ENCODE measurements at places on chromosomes 4 and X.

DNA sequence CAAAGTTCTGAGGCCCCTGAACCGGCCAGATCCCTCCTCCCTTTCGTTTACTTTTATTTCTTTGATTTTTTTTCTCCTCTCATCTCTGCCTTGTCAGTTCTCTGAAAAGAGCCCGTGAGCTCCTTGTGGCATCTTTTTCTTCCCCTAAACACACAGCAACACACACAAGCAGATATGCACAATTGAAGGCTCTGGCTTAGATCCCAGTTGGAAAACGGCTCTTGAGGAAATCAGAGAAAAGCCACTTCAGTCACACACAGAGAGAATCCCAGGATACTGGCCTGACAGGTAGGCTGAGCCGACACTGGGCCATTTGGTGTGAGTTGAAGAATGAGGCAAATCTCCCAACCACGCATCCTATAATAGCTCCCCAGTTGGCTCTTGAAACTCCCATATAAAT is 12.9 kb downstream of the DIPK2B start:
- DNase-seq: no peak

- DNase-seq: no peak
Measured at GRCh38 chr4:183936574-183937345, 31.7 kb downstream of the STOX2 start.

DNA sequence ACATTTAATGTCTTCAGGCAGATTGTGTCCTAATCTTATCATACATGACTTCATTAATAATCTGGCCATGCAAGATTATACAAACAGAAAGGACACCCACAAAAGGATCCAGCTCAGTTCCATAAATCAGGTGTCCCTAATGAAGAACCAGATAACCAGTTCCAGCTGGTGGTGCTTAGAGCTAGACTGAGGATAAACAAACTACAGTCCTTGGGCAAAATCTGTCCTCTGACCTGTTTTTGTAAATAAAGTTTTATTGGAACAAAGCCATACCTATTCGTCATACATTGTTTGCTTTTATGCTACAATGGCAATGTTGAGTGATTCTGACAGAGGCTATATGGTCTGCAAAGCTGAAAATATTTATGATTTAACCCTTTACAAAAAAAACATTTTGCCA is 199.5 kb downstream of the MID1IP1 start:
- no peak for DNase-seq

DNA sequence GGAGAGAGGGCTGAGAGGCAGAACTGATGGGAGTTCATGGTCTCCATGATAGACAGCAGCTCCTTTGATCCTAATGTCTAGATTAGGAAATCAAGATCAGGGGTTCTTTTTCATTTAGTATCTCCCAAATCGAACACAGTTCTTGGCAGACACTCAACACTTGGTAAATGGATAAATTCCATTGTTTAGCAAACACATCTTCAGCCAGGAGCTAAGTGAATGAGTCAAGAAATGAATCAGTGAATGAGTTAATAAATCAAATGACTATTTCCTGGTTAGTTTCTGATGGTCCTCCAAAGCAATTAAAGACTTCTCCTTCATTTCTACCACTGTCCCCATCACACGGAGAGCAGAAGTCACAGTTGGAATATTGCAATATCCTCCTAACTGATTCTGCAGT is 120.0 kb upstream of the SHISA3 start:
- DNase-seq: no peak

- DNase-seq: no peak
Measured at GRCh38 chr4:142452161-142452855, 393.8 kb downstream of the INPP4B start.

DNA sequence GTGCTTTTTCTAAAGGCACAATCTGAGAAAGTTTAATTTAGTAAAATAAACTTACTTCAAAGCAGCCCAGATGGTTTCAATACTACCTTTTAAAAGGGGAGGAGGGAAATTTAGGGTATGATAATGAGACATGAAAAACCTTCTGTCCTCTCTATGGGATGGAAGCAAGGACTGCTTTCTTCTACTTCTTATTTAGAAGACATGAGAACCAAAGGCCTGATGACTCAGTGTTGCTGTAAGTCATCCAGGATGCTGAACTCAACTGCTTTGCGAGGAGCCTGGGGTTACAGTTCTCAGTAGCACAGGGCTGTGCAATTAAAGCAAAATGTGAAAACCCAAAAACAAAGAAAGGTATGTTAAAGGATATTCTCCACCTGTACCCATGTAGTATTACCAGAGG is 140.8 kb upstream of the EDNRA start:
- no peak for DNase-seq

DNA sequence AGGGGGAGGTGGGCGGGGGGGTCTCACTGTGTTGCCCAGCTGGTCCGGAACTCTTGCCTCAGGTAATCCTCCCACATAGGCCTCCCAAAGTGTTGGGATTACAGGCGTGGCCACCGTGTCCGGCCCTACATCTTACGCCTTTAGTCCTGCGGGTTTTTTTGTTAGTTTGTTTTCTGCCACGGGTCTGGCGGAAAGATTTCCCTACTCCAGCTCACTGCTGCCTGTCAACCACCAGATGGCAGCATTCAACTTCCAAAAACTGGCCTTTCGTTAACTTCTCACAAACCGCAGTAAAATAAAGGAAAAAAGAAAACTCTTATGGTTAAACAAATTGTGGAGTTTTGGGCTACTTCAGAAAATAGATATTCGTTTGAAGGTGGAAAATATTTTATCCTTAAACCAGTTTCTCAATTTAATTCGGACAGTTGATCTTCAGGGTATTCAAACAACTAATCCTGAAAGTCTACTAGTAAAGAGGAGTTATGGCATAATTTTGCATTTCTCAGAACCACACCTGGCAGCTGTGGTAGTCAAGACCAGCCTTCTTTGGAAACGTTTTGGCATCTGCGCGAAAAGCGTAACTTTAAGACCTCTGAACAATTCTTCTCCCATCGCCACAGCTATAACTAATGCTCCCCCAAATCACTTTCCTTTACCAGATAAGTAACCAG is 41.1 kb downstream of the LUZP4 start:
- no peak for DNase-seq

- no peak for DNase-seq
Measured at GRCh38 chr4:88008122-88008742, 797 bp downstream of the PKD2 start.

DNA sequence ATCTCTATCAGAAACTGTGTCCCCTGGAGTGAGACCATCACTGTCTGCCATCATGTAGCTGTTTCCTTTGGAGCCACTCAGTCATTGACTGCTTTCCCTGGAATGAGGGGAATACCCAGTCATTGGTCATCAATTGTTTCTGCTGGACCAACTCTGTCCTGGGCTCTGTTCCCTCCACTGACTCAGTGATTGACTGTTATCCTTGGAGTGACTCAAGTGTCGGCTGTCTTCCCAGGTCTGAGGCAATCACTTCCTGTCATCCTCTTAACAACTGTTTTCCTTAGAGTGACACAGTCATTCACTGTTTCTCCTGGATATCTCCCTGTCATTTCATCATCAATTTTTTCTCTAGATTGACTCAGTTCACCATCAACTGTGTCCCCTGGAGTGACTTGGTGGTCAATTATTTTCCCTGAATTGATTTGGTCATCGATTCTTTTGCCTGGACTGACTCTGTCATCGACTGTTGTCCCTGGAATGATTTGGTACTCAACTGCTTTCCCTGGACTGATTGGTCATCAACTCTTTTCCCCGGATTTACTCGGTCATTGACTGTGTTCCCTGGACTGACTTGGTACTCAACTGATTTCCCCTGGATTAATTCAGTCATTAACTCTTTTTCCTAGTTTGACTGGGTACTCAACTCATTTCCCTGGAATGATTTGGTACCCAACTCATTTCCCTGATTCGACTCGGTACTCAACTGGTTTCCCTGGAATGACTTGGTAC is 327.9 kb upstream of the VCX start:
- no peak for DNase-seq

- no peak for DNase-seq
Measured at GRCh38 chr4:146282657-146283056, 68.3 kb downstream of the REELD1 start.

- DNase-seq: no peak
Measured at GRCh38 chr4:103204111-103204510, 6.0 kb upstream of the CENPE start.

DNA sequence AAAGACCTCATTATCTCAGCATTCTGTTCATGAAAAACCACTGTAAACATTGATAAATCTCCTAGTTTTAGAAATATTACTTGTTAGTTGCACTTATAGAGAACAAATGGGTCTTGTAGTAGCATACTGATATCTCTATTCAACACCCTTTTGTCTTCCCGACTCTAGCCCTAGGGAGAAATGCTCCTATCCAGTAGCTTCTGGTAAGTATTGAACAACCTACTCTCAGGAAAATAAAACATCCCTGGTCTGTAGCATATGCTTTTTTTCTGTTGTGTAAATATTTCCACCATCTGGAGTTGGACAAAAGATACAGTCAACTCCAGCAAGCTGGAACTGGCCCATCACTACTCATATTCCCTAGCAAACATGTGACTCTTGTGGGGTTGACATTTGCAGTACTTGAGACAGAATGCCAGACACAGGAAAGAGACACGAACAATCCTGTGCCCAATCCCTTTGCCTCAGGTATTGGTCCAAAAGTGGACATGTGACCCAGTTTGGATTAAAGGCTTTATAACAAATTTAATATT is 188.2 kb downstream of the GC start:
- no peak for DNase-seq

GRCh38 chrX:132433551-132433950 is 55.3 kb downstream of the MBNL3 start:
- no peak for DNase-seq

DNA sequence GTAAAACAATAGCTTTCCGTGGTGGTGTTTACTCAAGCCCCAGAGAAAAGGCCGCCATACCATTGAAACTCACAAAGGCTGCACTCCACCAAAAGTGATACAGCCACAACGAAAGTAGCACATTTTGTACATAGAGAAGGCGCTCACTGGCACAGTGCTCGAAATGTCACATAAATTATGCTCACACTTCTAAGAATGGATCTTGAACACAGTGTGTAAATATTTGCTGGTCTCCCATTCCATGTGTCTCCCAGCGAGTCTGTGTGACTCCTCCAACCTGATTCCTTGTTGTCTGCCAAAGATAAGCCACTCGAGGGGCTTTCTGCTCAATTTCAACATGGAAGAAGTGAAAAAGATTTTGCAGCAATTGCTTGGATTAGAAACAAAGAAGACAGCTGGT is 234.0 kb upstream of the VCX3A start:
- no peak for DNase-seq

- DNase-seq: no peak
Measured at GRCh38 chr4:63589796-63590195, 819.5 kb downstream of the TECRL start.

DNA sequence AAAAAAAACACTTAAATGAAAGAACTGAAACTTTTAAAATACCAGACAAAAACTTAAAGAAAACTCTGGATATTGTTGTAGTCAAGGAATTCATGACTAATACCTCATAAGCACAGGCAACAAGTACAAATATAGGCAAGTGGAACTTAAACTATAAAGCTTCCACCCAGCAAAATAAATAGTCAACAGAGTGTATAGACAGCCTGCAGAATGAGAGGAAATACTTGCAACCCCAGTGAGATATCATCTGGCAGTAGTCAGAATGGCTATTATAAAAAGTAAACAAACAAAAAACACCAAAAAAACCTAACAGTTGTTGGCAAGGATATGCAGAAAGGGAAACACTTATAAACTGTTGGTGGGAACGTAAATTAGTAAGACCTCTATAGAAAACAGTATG is 9.6 kb upstream of the RPS6KA6 start:
- no peak for DNase-seq

GRCh38 chr4:89665662-89666061 is 171.3 kb downstream of the SNCA start:
- no peak for DNase-seq

GRCh38 chrX:70479922-70480659 is 35.5 kb downstream of the DLG3 start:
- DNase-seq: no peak

DNA sequence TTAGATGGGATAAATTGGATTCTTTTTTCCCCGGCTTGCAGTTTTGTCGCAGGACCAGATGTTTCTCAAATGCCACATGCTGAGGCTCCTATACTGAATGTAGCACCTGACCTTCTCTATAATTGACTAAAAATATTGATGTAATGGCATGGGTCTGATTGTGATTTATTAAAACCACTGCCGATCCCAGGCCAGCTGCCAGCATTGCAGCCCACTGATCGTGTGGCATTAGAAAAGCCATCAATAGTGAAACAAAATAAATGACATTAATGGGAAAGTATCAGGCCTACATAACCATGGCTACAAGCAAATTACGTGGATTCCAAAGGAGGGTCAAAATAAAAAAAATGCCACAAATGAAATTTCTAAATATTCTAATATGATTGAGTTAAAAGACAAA is 98.7 kb downstream of the MAB21L2 start:
- no peak for DNase-seq

- DNase-seq: no peak
Measured at GRCh38 chr4:7167706-7168105, 24.6 kb upstream of the SORCS2 start.

GRCh38 chr4:11399461-11399971 is 29.2 kb downstream of the HS3ST1 start:
- no peak for DNase-seq

GRCh38 chr4:87188932-87189331 is 31.5 kb downstream of the KLHL8 start:
- DNase-seq: no peak

GRCh38 chr4:26217961-26218676 is 102.7 kb upstream of the RBPJ start:
- no peak for DNase-seq

- DNase-seq: no peak
Measured at GRCh38 chrX:40628506-40628905, 5.3 kb downstream of the MPC1L start.

- peak; percentile 26 for DNase-seq
Measured at GRCh38 chr4:179867300-179867878, 2375.8 kb upstream of the TENM3 start.

DNA sequence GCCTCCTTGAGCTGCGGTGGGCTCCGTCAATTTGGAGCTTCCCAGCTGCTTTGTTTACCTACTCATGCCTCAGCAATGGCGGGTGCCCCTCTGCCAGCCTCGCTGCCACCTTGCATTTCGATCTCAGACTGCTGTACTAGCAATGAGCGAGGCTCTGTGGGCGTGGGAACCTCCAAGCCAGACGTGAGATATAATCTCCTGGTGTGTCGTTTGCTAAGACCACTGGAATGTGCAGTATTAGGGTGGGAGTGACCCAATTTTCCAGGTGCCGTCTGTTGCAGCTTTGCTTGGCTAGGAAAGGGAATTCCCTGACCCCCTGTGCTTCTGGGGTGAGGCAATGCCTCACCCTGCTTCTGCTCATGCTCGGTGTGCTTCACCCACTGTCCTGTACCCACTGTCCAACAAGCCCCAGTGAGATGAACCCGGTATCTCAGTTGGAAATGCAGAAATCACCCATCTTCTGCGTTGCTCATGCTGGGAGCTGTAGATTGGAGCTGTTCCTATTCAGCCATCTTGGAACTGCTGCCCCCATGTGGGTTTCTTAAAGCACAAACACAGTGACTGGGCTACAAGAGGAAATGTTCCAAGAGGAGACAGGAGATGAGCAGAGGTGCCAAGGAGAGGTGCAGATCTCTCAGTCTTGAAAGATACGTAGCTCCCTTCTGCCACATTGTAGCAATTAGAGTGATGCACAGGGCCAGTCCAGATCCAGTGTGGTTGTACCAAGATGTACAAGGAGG is 193.0 kb upstream of the IGFBP7 start:
- no peak for DNase-seq

All from stimulated activated CD4-positive, alpha-beta T cell treated with anti-CD3 and anti-CD28 coated beads, TNF-alpha, amount 100 ng/mL, for 24 hours (primary cell).